Stimulated activated CD4-positive, alpha-beta T cell treated with anti-CD3 and anti-CD28 coated beads, Interleukin-4, amount 100 ng/mL, for 4 hours (primary cell): ENCODE measurements at places on chromosomes 6 and 20.
A peak's percentile ranks its signal among the peaks of the same experiment; 100 is the strongest.

DNA sequence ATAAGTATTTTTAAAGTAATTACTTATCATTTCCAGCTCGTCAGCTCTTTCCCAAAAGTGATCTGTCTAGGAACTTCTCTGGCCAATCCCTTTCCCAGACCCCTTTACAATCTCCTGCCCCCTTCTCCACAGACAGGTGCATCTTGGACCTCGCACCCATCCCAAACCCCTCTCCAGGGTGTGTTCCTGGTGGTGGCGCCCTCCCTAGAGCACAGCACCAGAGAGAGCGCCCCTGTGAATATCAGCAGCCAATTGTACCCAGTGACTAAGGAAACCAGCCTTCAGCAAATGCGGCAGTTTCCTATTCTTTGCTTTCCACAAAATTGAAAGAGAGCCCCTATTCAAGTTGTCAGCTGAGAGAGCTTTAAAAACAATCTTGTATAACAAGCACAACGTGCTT lies 157.7 kb downstream of the RNASET2 start:
- no peak for DNase-seq

DNA sequence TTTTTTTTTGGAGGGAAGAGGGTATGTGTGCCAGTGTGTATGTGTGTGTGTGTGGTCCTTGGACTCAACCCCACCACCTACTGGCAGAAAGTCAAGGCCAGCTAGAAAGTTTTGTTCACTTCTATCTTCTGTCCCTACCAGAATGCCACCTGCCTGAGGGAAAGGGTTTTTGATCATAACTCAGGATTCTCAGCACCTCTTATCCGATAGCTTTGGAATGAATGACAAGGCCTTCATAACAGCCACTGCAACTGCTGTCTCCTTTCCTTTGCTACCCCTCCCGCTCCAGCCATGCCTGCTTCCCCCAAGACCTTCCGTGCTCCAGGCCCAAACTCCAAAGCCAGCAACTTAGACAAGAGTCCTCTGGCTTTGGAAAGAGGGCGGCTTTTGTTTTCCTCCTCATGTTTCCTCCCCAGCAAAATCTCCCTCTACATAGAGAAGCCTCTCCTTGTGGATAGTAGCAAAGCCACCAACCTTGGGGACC lies 18.7 kb downstream of the BTN3A1 start:
- no peak for DNase-seq

- DNase-seq = no peak
These were observed 114.5 kb downstream of the SLC16A10 start for GRCh38 chr6:111201764-111202163.

- DNase-seq = peak; percentile 46
These were observed 73.9 kb downstream of the BACH2 start for GRCh38 chr6:90222724-90223198.

- no peak for DNase-seq
These were observed 68.1 kb downstream of the LRRC1 start for GRCh38 chr6:53862662-53863462.

- DNase-seq = no peak
These were observed 31.5 kb upstream of the GCM1 start for GRCh38 chr6:53179961-53180651.

DNA sequence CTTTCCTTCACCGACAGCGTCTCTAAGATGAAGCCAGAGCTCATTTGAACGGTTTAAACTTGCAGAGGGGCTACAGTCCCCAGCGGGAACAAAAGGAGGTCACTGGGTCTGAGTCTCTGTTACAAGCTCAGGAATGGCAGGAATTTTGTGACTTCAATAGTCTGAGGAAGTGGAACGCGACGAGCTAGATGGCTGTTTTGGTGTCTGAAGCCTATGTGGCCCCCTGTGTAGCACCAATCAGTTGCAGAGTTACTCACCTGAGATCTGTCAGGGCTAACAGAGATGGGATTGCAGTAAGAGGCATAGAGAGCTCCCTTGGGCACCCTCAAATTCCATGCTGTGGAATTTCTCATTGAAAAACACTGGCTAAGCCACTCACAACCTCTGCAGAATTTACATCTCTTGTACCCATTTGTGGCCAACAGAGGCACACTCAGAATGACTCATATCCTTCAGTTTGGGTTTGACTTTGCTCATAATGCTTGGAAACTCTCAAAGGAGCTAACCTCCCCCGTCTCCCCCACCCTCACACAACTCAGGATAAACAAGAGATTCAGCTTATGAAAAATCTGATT lies 7.1 kb upstream of the TCP11 start:
- DNase-seq = no peak

DNA sequence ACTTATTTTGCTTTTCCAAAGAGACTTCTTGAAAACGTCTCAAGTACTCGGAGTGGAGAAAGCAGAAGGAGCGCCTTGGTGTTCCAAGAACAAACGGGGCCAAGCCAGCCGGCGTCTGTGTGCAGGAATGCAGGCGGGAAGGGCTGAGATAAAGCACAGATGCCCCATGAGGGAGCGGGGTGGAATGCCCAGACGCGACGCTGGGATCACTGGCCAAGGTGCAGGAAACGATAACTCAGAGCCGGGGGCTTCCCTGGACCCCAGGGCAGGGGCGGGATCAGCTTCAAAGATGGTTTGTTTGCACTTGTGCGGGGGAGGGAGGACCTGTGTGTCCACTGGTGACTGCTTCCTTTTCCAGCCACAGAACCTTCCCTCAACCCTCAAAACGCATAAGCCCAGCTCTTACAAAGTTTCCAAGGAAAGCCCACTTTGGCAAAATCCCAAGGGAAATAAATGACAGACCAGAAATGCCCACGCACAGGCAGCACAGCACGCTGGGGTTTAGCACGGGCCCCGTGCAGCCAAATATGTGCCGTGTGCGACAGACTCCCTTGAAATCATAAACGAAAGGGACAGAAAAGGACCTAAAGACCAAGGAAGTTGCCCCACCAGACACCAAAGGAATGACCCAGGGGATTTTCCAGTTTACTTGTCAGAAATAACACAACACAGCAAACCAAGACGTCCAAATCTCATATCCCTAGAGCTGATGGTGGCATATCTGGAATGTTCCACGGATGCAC lies 113.9 kb downstream of the NFATC2 start:
- DNase-seq = no peak

DNA sequence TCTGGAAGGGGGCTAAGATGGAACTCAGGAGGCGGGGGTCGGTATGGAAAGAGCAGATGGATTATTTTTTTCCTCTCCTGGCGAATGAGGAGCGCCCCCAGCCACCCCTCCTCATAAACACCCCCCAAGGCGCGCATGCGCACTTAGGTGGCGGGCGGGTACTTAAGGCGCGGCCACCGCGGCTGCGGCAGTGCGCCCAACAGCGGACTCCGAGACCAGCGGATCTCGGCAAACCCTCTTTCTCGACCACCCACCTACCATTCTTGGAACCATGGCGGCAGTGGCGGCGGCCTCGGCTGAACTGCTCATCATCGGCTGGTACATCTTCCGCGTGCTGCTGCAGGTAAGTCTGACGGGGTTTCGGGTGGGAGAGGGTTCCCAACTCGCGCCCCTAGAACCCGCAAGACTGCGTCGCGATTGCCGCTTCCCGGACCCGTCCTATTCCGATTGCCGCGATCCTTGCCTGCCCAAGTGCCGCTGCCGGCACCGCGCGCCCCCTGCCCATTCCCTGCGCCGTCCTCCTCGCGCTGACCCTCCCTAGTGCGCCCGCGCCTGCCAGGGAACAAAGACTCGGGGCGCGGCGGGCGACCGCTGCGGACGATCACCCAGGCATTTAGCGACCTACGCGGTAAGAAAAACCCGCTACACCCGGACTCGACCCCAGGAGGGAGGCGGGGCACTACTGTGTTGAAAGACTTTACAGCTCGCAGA lies at the start of gene NNAT:
TSS of gene NNAT (plus strand) at position 190 of the 711 bp plus-strand sequence. CDS start at position 272, 82 bp downstream.
- no peak for DNase-seq

DNA sequence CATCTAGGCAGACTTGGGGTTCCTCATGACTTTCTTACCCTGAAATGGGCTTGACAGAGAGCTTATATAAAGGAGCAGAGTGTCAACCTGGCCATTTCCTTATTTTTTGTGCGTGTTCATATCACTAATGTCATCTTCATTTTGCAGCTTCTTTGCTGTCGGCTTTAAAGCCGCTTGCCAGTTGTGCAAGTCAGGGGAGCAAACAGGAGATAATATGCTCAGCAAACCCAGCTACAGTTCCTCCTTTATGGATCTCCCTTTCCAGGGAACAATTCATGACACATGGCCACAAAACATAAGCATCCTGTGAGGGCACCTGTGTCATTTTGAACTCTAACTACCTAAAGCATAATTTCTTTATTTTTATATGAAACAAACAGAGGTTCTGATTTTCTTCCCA lies 6.5 kb upstream of the TUBB2B start:
- no peak for DNase-seq

DNA sequence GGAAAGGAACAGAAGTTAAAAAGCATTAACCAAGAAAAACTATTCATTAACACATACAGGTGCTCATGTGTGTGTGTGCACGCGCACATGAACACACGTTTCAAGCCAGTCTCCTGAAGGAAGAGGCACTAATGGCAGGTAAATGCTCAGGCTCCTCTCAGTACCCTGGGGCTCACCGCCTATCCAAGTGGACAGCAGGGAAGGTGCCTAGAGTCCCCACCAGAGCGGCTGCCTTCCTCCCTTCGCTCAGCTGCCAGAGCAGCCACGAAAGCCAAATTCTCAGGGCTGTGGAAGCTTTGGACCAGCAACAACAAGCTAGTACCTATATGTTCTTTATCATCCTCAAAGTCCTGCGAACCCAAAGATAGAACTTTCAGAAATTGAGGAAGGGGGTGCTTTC lies 42.6 kb downstream of the PLCG1 start:
- no peak for DNase-seq
